ENCODE measurements at places on chromosomes 3 and 15. TPM values are rescaled to one million over a fixed set of nuclear protein-coding genes. Genes with fewer than 3 reads are reported as not detected.

DNA sequence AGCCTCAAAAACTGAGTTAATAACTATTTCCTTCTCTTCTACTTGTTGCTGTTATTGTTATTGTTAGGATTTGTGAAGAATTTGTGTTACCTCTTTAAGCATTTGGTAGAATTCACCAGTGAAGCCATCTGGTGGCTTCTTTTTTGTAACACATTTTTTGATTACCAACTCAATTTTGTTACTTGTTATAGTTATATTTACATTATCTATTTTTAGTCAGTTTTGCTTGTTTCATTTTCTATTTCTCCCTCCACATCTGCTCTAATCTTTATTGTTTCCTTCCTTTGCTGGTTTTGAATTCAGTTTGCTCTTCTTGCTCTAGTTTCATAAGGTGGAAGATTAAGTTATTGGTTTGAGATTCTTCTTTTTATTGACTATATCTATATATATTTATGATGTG is 3.7 kb upstream of the SLC9C1 start:
- no peaks in the 10 kb centered on the region for H3K36me3 ChIP-seq
- H3K27ac ChIP-seq = no peak overlapping the region
- H3K27me3 ChIP-seq = no peaks in the 10 kb centered on the region
- peaks cover 3% of the 10 kb centered on the region for H3K4me1 ChIP-seq
- H3K4me3 ChIP-seq = no peak overlapping the region
- no peak for DNase-seq

Gene CAND2
- total RNA-seq = 7.8 TPM

- no peaks in the 10 kb centered on the region for H3K36me3 ChIP-seq
- H3K27ac ChIP-seq = no peak overlapping the region
- no peak overlapping the region for H3K4me3 ChIP-seq
- no peak for DNase-seq
These were observed 1520.6 kb upstream of the CADM2 start for GRCh38 chr3:83438188-83438587.

DNA sequence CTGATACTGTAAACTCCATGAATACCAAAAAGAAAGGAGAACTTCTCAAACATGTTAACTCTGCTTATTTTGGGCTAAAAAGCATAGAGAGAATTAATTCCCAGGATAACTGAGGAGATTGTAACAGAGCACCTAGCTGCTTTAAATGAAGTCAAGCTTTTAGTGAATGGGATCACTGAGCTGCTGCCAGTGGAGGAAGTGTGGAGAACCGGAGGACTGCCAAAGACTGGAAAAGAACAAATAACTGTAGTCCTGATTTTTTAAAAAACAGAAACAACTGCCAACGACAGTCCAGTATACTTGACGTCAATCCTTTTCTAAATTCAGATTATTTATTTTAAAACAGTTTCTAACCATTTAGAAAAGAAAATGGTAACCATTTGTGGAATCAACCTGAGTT is 3.3 kb downstream of the C3orf70 start:
- no peak for DNase-seq
- peaks cover 8% of the 10 kb centered on the region for H3K4me1 ChIP-seq
- H3K27me3 ChIP-seq = peaks cover 30% of the 10 kb centered on the region

Gene NMNAT3
- 4.6 TPM for total RNA-seq

Gene GPR62
- not detected for total RNA-seq

Gene RHOA
- total RNA-seq = 543 TPM

Gene MAPKBP1
- 22.4 TPM for total RNA-seq

- peaks cover 22% of the 10 kb centered on the region for H3K36me3 ChIP-seq
- no peak overlapping the region for H3K4me3 ChIP-seq
- H3K27me3 ChIP-seq = no peaks in the 10 kb centered on the region
- H3K4me1 ChIP-seq = peaks cover 18% of the 10 kb centered on the region
- DNase-seq = no peak
These were observed 32.0 kb downstream of the ZBTB38 start for GRCh38 chr3:141400073-141400971.

DNA sequence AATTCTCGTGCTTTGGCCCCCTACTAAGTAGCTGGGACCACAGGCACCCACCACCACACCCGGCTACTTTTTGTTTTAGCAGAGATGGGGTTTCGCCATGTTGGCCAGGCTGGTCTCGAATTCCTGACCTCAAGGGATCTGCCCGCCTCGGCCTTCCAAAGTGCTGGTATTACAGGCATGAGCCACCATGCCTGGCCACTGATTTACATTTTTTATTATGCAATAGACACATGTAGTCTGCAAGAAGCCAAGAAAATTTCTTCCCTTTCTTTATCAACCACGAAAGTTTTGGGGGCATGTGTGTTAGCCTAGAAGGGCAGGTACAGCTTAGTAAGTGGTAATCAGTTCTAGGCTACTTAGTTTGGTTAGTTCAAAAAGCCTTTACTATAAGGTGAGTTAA is 51.1 kb downstream of the LRRFIP2 start:
- no peak for DNase-seq
- no peak overlapping the region for H3K27ac ChIP-seq
- no peaks in the 10 kb centered on the region for H3K27me3 ChIP-seq

GRCh38 chr3:60076331-60076730 is 1026.5 kb upstream of the CFAP20DC start:
- H3K27ac ChIP-seq = peak overlapping the region; percentile 5
- no peaks in the 10 kb centered on the region for H3K27me3 ChIP-seq
- no peak for DNase-seq
- H3K4me1 ChIP-seq = no peaks in the 10 kb centered on the region
- peak overlapping the region; percentile 34 for H3K4me3 ChIP-seq

DNA sequence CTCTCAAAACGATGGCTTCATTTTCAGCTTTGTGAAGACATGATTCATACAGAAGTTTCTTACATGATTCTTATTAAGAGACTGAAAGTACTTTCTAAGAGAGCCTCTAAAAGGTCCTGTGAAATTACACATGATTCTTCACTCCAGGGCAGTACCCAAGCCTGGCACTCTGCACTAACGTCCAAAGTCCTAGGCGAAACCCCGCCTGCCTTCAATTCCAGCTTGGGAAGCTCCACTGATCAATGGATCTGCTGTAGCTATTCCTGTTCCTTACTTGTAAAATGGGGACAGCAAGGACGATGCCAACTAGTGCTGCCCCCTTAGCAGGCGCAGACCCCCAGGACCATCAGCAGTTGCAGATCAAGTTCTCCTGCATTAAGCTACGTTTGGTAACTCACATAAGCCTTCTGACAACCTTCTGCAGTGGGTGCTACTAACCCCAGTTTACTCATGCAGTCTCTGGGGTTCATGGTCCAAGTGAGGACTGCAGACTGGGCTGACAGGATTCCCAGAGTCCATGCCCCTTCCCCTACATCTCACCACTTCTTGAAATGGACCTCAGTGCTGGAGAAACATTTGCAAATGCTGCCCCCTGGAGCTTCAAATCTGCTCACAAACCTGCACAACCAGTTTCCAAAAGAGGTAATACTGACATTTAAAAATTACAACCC is 10.6 kb downstream of the CHCHD4 start:
- peaks cover 52% of the 10 kb centered on the region for H3K36me3 ChIP-seq
- no peak for DNase-seq
- H3K27me3 ChIP-seq = no peaks in the 10 kb centered on the region
- peaks cover 8% of the 10 kb centered on the region for H3K4me1 ChIP-seq

Gene THSD4
- 25.6 TPM for total RNA-seq

Gene CCDC39
- total RNA-seq = not detected

GRCh38 chr3:79286882-79287281 is 480.9 kb downstream of the ROBO1 start:
- no peak overlapping the region for H3K27ac ChIP-seq
- no peaks in the 10 kb centered on the region for H3K36me3 ChIP-seq
- no peaks in the 10 kb centered on the region for H3K27me3 ChIP-seq
- DNase-seq = no peak
- no peak overlapping the region for H3K4me3 ChIP-seq
- H3K4me1 ChIP-seq = no peaks in the 10 kb centered on the region

DNA sequence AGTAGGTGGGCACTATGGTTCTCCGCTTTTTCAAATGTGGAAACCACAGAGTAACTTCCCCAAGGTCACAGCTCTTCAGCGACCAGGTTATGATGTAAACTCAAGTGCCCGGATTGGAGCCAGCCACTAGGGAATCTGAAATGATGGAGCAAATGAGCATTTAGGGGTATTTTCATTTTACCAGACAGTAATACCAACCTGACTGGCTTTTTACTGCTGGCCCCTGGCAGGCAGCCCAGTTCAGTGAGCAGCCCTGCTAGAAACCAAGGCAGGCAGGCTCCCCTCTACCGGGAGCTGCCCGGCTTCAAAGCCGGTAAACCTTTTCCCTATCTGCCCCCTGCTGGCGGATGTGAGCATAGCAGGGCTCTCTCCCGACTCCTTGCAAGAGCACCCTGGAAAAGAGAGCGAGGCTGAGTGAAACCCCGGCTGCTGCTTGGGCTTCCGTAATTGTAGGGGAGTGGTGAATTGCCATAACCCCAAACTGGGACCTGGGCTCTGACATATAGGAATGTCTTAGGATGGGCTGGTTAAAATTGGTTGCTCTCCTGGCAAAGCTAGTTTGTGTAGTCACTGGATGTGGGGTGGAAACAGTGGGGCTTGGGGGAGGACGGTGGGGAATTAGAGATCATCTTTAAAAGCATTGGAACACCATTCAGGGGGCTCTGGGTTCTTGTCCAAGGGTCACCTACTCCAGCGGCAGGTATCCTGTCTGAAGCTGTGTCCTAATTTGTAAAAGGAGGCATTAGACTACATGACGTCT is 98.0 kb upstream of the TNFAIP8L3 start:
- peak; percentile 92 for DNase-seq
- H3K36me3 ChIP-seq = no peaks in the 10 kb centered on the region
- no peak overlapping the region for H3K27ac ChIP-seq
- no peak overlapping the region for H3K4me3 ChIP-seq
- peaks cover 10% of the 10 kb centered on the region for H3K4me1 ChIP-seq
- H3K27me3 ChIP-seq = no peaks in the 10 kb centered on the region

Gene SOX2
- 0.20 TPM for total RNA-seq

DNA sequence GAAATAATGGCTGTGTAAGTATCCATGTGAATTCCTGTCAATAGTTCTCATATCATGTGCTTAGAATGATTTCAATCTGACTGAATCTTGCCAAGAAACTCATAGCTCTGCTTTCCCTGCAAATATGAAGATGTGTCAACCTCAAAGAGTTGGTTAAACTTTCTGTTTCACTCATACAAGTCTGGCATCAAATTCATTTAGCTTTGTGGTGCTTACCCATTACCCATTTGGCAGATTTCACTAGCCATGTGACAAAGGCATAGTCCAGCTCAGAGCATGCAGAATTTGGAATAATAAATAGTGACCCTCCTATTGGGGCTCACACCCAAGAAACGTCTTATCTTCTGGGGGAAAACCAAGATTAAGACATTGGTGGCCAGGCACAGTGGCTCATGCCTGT is 256.6 kb upstream of the TPRG1 start:
- H3K27me3 ChIP-seq = no peaks in the 10 kb centered on the region
- H3K27ac ChIP-seq = peak overlapping the region; percentile 21
- no peak for DNase-seq
- no peak overlapping the region for H3K4me3 ChIP-seq

- H3K4me1 ChIP-seq = no peaks in the 10 kb centered on the region
- no peaks in the 10 kb centered on the region for H3K27me3 ChIP-seq
- H3K4me3 ChIP-seq = no peak overlapping the region
- no peak overlapping the region for H3K27ac ChIP-seq
These were observed 83.5 kb downstream of the PCSK6 start for GRCh38 chr15:101406036-101406435.

Gene MB21D2
- 8.0 TPM for total RNA-seq

GRCh38 chr3:133962849-133963248 is 66.9 kb downstream of the SLCO2A1 start:
- H3K4me3 ChIP-seq = no peak overlapping the region
- peaks cover 9% of the 10 kb centered on the region for H3K4me1 ChIP-seq
- no peak for DNase-seq
- H3K27me3 ChIP-seq = no peaks in the 10 kb centered on the region
- no peak overlapping the region for H3K27ac ChIP-seq
- H3K36me3 ChIP-seq = no peaks in the 10 kb centered on the region

GRCh38 chr15:79475306-79475705 is 43.2 kb downstream of the MINAR1 start:
- DNase-seq = no peak
- no peak overlapping the region for H3K27ac ChIP-seq
- H3K4me3 ChIP-seq = no peak overlapping the region
- no peaks in the 10 kb centered on the region for H3K4me1 ChIP-seq
- H3K27me3 ChIP-seq = no peaks in the 10 kb centered on the region
- no peaks in the 10 kb centered on the region for H3K36me3 ChIP-seq

DNA sequence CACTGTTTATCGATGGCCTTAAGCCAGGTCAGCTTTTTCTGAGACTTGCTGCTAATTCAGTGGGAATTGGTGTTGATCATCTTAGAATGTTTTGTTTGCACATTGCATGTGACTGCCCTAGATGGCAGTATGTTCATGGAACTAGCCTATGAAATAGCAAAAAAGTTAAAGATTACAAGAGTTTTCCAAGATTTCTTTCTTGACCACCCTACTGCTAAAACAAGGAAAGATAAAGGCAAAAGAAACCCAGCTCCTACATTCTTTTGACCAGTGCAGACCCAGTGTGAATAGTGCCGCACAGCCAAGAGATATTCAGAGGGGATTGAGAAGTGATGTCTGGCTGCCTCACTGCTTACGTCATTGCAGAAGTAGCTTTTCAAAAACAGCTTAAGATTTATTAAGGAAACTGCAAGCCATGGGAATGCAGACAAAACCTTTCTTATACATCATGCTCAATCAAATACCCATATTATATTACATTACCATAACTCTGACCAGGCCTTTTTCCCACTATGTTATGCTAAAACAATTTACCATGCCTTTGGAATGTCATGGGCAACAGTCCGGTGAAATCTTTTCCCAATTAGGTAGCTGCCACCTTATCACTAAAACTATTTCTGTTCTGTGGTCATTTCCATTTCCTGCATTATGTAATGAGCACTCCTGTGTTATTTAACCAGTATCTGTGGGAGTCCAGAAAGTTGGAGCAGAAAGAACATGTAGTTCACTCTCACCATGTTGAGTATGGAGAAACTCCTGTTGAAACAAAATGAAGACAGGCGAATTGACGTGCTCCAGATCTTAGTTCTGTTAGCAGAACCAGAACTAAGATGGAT is 6.0 kb downstream of the PHLDB2 start:
- peaks cover 33% of the 10 kb centered on the region for H3K4me1 ChIP-seq
- H3K27ac ChIP-seq = peak overlapping the region; percentile 52

DNA sequence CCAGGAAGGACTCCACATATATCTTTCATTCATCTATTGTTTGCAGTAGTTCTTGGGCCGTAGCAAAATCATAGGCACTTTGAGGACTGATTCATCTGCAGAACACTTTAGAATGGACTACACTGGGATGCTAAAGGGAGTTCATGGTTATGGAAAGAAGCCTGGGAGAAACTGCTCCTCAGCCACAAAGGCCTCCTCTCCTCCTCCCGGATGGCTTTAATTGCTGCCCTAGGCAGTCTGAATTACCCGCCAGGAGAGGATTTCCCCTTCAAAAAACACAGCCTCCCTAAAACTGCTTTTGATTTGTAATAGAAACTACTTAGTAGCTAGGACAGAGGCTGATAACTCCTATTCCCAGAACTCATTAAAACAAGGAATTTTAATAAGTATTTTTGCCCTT is 4.6 kb downstream of the TMEM266 start:
- H3K27ac ChIP-seq = no peak overlapping the region
- H3K36me3 ChIP-seq = no peaks in the 10 kb centered on the region
- no peak for DNase-seq

Data from upper lobe of right lung (tissue), 1 donor.